ENCODE measurements at places on chromosomes 5 and 9. TPM values are rescaled to one million over a fixed set of nuclear protein-coding genes. Genes with fewer than 3 reads are reported as not detected.

Gene SOX30
- 0.81 TPM for polyA plus RNA-seq

Gene AGXT2
- polyA plus RNA-seq, result not detected

Gene GHR
- not detected for polyA plus RNA-seq

Gene MARCOL
- polyA plus RNA-seq, result not detected

Gene THBS4
- polyA plus RNA-seq, result 0.36 TPM

Gene DRD1
- polyA plus RNA-seq, result not detected

Gene NR5A1
- polyA plus RNA-seq, result not detected

Gene SLC6A19
- not detected for polyA plus RNA-seq

Gene FRRS1L
- not detected for polyA plus RNA-seq

Gene KCNV2
- not detected for polyA plus RNA-seq

Gene AMBP
- not detected for polyA plus RNA-seq

Gene PRR7
- 23.1 TPM for polyA plus RNA-seq

Gene NTNG2
- polyA plus RNA-seq, result 0.84 TPM

Gene GAS1
- polyA plus RNA-seq, result 0.26 TPM

Gene PPWD1
- polyA plus RNA-seq, result 25.6 TPM

Gene IL5
- not detected for polyA plus RNA-seq

Gene PAEP
- not detected for polyA plus RNA-seq

Gene ELOVL7
- 0.90 TPM for polyA plus RNA-seq

Gene GKAP1
- polyA plus RNA-seq, result 8.6 TPM

Gene COL23A1
- 0.18 TPM for polyA plus RNA-seq

Measured in IgD-negative memory B cell (primary cell).